ENCODE measurements at places on chromosomes 3 and 15.

- DNase-seq: no peak
Observed at GRCh38 chr3:51819151-51819550, 40.1 kb upstream of the IQCF6 start.

GRCh38 chr3:171503817-171504216 is 43.6 kb upstream of the TNIK start:
- DNase-seq: no peak

GRCh38 chr3:63069806-63070475 is 194.7 kb upstream of the CADPS start:
- no peak for DNase-seq

GRCh38 chr15:59424616-59425015 is 13.4 kb upstream of the FAM81A start:
- no peak for DNase-seq

DNA sequence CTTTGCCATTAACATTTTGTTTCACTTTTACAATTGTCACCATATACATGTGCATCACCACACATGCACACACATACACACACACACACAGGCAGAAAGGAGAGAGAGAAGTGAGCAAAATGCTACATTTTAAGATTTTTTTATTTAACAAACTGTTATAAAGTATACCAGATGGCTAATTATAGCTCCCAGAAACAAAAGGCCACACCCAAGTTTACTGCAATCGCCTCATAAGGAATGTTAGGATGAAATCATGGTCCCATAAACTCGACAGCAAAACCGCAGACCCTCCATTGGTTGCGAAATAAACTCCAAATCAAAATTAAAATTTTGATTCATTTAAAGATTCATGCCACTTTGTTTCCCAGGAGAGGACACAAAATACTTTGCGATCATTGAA is 16.1 kb upstream of the C15orf61 start:
- no peak for DNase-seq

GRCh38 chr3:158569794-158570193 is 1.2 kb upstream of the MLF1 start:
- DNase-seq: no peak

DNA sequence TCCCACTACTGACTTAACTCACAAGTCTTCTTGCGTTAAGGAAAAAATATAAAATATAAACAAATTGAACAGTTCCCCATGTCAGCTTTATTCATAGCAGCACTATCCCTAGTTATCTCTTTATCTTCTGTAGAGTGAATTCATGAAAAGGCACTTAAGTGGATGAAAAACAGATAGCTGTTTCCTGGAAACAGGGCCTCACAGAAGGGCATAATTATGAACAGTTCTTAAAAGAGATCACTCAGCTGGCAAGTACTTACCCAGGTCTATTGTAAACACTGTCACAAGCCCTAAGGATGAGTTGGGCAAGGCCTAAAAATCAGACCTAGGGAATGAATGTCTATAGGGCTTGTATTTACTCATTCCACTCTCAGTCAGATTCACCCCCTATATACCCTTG is 10.7 kb downstream of the MB21D2 start:
- no peak for DNase-seq

GRCh38 chr3:191296041-191296541 is 33.1 kb upstream of the CCDC50 start:
- no peak for DNase-seq

GRCh38 chr3:58419780-58420507 is 13.7 kb downstream of the PDHB start:
- no peak for DNase-seq

- no peak for DNase-seq
Observed at GRCh38 chr3:159982442-159982974, 6.1 kb upstream of the IL12A start.

GRCh38 chr3:188220988-188221818 is 67.2 kb downstream of the LPP start:
- no peak for DNase-seq

DNA sequence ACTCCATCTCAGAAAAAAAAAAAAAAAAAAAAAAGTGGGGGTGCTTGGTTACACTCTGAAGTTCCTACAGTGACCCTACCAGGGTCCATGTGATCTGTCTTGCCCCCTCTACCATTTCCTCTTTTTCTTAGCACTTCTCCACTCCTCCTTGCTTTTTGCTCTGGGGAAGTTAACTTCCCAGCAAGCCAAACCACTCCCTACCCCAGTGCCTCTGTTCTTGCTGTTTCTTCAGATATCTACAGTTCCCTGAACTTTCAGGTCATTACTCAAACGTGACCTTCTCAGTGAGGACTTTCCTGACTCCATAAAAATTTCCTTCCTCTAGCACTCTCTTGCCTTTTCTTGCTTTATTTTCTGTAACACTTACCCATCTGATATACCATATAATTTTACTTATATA is 61.1 kb upstream of the GCNT3 start:
- DNase-seq: no peak

- peak; percentile 56 for DNase-seq
Observed at GRCh38 chr3:142888099-142888480, 793 bp downstream of the PCOLCE2 start.

DNA sequence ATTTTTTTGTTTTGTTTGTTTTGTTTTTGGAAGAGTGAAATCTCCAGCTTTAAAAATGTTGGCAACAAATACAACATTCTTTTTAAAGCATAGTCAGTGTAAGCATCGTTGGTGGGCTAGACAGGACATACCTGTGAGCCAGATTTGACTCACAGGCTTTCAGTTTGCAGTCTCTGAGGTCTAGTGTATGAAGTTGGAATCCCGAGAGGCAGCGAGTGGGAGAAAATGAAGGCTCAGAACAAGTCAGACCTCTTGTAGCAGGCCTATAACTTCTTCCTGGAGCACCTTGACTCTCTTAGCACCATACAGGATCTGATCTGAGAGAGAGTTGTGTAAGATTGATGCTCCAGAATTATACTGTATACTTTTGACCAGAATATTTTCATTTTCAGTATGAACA is 60.2 kb downstream of the CNTN4 start:
- DNase-seq: no peak

DNA sequence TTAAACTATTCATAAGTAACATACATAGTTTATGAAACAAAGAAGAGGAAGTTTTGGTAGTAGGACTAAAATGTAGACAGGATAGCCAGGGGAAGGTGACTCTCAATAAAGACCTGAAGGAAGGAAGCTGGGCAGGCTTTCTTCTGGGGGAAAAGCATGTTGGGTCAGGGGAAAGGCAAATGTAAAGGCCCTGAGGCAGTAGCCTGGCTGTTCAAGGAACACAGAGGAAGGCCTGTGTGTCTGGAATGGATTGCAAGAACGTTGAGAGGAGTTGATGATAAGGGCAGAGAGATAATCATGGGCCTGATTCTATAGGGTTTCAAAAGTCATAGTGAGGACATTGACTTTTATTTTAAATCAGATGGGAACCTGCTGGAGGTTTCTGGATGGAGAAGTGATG is 167.6 kb downstream of the SNRK start:
- DNase-seq: no peak

GRCh38 chr3:23762214-23762613 is 43.5 kb upstream of the UBE2E1 start:
- no peak for DNase-seq

GRCh38 chr3:156525808-156526207 is 29.1 kb downstream of the SSR3 start:
- DNase-seq: no peak

- DNase-seq: no peak
Observed at GRCh38 chr3:66439666-66440344, 61.0 kb downstream of the LRIG1 start.

DNA sequence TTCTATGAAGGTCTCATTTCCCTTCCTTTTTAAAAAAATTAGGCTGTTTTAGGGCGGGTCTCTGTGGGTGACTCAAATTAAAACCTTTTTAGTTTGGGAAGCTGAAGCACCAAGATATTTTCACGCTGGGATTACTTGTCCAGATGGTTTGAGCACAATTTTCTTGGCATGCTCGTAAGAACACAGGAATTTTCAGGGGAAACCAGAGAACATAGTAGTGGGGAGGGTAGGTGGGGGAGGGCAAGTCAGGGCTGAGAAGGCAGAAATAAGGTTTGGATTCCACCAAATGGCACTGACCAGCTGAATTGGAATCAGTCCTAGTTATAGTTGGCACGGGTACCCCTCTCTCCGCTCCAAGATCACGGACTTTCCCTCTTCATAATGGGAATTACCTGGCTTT is 97.3 kb upstream of the LRIG1 start:
- no peak for DNase-seq

- DNase-seq: no peak
Observed at GRCh38 chr3:168828536-168828935, 732.8 kb upstream of the GOLIM4 start.

GRCh38 chr3:128192131-128192530 is 38.9 kb downstream of the EEFSEC start:
- no peak for DNase-seq

- DNase-seq: no peak
Observed at GRCh38 chr15:55859681-55860080, 116.7 kb upstream of the PRTG start.

GRCh38 chr3:89925976-89926375 is 818.6 kb downstream of the EPHA3 start:
- no peak for DNase-seq

- DNase-seq: no peak
Observed at GRCh38 chr3:189389346-189389745, 217.6 kb downstream of the TPRG1 start.

- no peak for DNase-seq
Observed at GRCh38 chr3:59310736-59311135, 260.9 kb upstream of the CFAP20DC start.

GRCh38 chr3:52712291-52713212 is 6.6 kb downstream of the SPCS1 start:
- no peak for DNase-seq

GRCh38 chr15:60257591-60258159 is 140.1 kb downstream of the ANXA2 start:
- no peak for DNase-seq

- DNase-seq: no peak
Observed at GRCh38 chr3:140765246-140765645, 87.4 kb downstream of the TRIM42 start.

Measured in HTR-8/SVneo (cell line).